ENCODE measurements at places on chromosomes 7 and 10. TPM values are rescaled to one million over a fixed set of nuclear protein-coding genes. Genes with fewer than 3 reads are reported as not detected.

DNA sequence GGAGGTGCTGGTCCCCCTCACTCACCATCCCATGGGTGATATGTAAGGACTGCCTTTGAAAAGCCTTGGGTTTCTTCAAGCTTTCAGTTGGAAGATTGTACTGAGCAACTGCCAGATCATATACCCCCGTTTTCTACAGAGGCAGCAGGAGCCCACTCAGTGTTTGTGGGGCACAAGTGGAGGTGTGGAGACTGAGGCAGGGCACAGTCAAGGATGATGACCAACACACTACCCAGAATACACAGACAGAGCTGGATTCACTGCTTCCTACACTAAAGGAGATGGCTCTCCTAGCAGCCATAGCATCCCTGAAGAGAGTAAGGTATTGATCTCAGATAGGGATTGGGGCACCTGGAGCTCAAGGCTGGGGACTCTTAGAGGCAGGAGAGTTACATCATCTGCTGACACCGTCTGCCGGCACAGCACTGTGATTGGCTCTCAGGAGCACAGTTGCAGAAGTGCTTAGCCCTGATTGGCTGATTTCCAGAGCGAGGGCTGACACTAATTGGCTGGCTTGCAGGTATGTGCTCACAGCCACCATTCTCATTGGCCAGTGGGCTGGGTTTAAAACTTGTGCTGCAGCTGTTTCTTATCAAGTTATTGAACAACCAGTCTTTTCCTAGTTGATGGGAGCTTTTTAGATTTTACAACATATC is 77.9 kb upstream of the PFKP start:
- no peak for DNase-seq

Gene SH3PXD2A
- 32.2 TPM for total RNA-seq

- no peak for DNase-seq
These were observed 75.9 kb upstream of the CABCOCO1 start for GRCh38 chr10:61586829-61587228.

DNA sequence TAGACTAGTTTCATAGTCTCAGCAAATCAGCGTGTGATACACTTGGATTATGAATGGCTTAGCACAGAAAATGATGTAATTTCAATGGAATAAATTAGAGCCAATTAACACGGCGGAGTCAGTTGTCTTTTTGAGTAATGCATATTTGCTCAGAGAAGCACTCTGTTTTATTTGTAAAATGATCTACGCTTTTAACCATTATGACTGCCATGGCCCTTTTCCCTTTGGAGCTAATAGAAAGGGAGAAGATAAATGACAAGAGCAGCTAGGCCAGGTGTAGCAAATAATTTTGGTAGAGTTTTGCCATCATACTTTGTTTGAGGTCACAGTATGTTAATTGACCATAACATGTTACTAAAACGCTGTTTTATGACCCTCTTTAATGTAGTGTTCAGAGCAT is 86.8 kb downstream of the GPR158 start:
- no peak for DNase-seq

DNA sequence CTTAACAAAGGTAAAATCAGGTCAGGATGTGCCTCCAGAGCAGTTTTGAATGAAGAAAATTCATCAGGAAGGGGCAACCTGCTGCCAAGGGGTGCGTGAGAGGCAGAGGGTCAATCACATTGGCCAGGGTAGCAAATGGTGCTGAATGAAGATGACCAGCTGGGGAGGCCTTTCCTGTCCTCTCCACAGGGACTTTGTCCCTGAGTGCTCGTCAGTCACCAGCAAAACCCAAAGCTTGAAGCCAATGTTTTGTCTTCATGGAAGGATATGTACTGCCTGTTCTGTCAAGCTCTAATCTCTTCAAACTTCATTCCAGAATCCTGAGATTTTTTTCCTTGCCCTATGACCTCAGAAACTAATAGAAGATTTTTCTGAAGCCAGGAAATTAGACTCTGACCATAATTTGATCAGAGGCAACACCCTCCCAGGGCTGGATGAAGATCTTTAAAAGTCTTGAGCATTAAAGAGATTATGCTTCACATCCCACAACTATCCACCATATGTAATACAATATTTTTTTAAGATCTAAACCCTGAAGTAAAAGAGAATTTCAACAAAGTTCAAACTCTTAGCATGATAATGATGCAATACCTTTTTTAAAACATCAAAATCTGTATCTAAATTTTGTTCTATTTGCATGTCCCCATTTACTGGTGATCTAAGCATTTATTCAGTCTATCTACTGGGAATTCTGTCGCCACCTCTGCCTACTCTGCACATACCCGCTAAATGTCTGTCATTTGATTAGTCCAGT is 243.0 kb downstream of the SNX13 start:
- no peak for DNase-seq

GRCh38 chr7:79308192-79308591 is 145.3 kb downstream of the MAGI2 start:
- no peak for DNase-seq

Gene UPK3B
- 1.3 TPM for total RNA-seq

DNA sequence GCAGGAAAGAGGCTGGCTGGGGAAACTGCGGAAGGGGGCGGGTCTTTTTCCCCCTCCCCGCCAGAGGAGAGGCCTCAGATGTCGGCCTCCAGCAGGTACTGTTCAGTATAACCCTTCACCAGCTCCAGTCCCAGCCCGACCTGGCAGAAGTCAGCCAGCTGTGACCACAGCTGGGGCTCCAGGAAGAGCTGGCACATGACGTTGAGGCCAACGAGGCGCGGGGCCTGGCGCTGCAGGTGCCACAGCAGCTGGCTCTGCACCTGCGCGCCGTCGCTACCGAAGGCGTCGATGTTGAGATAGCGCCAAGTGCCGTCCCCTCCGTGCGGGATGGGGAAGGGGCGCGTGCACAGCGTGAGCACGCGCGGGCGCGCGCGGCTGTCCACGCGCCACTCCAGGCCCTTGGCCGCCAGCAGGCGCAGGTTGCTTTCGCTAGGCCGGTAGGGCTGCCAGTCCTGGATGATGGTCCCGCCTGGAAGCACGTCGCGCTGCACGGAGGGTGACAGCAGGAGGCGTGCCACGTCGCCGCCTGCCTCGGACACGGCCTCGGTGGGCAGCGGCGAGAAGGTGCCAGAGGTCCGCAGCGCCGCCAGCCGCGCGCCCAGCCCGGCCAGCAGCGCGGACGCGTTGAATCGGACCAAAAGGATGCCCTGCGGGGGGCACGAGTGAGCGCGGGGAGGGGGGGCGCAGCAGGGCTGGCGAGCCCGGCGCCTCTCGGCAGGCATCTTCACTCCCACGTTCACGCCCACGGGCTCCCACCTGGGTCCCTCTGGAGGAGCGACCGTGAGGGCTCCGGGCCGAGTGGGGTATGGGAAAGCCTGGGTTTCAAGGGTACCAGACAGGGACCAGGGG is 6.9 kb upstream of the VGF start:
- DNase-seq, result no peak

DNA sequence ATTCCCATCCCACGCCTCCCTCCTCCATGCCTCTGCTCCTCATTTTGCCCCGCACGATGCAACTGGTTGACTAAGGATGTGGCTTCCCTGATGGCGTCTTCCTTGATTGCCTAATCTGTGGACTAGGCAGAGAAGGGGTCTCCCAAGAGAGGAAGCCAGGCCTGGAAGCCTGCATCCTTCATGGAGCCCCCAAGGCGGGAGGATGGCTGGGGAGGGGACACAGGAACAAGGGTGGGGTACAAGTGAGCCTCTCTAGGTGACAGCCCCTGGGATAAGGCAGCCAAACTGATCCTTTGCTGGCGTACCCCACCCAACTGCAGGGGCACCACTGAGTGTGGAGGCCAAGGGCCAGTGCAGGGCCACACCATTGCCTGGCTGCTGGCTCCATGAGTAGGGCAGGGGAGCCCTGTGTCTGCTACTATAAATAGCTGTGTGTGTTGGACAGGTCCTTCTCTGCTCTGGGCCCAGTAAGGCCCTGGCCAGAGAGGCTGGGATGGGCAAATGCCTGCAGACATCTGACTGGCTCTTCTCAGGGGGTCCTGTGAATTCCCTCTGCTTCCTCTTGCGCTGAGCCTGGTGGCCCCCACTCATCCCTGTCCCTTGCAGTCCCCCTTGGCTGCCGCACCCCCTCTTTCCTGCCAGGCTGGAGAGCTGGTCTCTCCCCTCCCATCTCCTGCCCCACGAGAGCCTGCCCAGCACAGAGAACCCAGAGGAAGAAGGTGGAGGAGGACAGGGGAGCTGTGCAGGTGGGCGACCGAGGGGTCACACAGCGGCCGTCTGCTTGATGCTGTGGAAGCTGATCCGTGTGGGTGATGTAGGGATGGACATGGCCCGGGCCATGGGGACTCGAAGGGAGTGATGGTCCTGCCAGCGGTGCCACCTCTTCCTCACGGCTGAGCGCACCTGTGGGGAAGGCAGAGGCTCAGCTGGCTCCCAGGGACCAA is 29.3 kb downstream of the CRHR2 start:
- DNase-seq, result no peak

Gene CYP2C19
- total RNA-seq, result 0.22 TPM

Gene FGFR2
- total RNA-seq, result 80.7 TPM

DNA sequence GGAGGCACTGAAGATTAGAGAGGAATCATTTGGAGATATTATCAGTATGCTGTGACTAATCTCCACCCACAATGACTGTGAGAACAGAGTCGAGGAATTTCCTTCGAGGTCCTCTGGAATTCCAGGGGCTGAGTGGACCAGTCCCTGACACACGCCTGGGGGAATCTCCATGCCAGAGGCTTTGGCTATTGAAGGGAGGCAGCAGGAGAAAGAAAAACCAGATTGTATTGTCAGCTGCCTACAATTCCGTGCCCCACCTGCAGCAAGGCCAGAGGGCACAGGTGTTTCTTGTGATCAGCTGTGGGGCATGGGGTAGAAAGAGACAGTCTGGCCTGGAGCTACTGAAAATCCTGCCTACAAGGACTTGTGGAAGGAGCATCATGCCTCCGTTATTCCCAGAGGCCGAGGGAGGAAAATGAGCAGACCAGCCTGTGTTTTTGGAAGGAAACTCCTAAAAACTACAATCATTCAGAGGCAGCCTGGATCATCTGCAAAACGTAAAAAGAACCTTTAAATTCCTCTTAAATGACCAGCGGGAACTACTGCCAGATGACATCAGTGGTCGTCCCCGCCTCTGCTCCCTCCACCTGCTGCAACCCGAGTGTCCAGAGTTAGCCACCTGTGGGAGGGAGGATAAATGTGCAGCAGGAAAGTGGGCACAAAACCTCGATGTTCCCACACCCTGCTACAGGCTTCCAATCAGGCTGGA is 25.4 kb upstream of the ANK3 start:
- DNase-seq, result no peak

DNA sequence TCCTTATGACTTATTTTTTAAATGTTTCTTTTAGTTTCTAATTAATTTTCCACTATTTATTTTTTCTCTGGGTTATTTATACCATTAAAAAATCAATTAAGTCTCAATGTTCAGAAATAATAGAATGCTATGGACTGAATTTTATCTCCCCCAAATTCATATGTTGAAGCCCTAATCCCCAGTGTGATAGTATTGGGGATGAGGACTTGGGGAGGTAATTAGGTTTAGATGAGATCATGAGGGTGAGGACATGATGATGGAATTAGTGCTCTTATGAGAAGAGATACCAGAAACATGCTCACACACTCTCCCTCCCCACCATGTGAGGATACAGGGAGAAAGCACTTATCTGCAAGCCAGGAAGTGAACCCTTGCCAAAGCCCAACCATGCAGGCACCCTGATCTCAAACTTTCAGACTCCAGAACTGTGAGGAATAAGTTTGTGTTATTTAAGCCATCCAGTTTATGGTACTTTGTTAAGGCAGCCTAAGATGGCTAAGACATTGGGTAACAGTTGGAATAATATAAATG is 202.6 kb downstream of the MDFIC start:
- DNase-seq, result no peak

Gene ZYX
- total RNA-seq, result 37.2 TPM

- peak; percentile 48 for DNase-seq
These were observed 1.2 kb upstream of the SGCE start for GRCh38 chr7:94656925-94657731.

Gene NUTM2A
- total RNA-seq, result 1.2 TPM

DNA sequence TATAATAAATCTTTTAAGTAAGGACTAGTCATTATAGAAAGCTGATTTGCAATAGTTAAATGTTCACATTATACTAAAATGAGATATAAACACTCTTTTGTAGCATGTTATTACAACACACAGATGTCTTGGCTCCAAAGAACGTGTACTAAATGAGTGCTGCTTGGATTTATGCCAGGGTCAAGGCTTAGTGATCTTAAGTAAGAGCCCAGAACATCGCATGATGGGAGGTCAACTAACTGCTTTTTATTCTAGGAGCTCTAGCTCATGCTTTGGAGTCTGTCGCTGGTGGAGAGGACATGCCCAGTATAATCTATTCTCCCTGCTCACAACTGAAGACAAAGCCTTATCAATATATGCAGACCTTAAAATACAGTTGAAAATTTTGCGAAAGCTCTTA is 315.1 kb downstream of the BBS9 start:
- DNase-seq, result no peak

Gene HABP2
- total RNA-seq, result 0.50 TPM

- no peak for DNase-seq
These were observed 23.6 kb downstream of the DDIT4 start for GRCh38 chr10:72297281-72297804.

Gene CLDN12
- 52.3 TPM for total RNA-seq

Gene ASAH2
- total RNA-seq, result 6.1 TPM

Gene TMEM273
- 10.9 TPM for total RNA-seq

- DNase-seq, result no peak
These were observed 275.2 kb downstream of the POU6F2 start for GRCh38 chr7:39252916-39253315.

Gene RARRES2
- total RNA-seq, result 44.5 TPM

DNA sequence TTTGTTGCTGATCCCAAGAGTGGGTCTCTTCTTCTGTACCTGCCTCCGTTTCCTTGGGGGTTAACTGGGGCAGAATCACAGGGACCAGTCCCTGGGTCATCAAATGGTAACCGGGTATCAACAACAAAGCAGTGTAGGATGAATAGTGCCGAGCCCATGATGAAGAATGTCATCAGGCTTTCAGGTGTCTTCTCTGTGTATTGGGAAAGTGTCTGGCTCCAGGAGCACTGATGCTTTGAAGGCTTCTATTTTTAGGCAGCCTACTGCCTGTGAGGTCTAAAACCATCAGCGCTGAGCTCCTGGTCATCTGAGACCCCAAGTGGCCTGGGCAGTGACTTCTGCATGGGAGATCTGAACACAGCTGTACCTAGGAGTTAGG is 48.2 kb upstream of the SHH start:
- DNase-seq, result no peak

DNA sequence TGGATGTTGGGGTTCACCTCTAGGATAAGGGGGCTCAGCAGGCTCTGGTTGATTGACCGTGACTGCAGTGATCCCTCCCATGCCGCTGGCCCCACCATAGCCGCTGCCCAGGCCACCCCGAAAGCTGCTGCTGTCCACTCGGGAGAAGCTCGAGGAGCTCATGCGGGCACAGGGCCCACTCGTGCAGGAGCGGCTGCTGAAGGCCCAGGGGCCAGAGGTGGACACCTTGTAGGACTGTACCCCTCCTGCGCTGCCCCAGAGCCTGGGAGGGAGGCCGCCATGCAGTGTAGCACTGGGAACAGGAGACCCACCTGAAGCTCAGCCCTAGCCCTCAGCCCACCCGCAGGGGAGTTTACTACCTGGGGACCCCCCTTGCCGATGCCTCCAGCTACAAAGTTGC is 70.0 kb downstream of the CHRM2 start:
- DNase-seq, result no peak

GRCh38 chr7:125033506-125033905 is 103.9 kb upstream of the POT1 start:
- DNase-seq, result peak; percentile 15

GRCh38 chr7:25802057-25802456 is 349.9 kb upstream of the NFE2L3 start:
- no peak for DNase-seq

- no peak for DNase-seq
These were observed 30.0 kb downstream of the SLC26A4 start for GRCh38 chr7:107690611-107691010.

GRCh38 chr7:135714534-135715009 is 13.4 kb downstream of the SLC13A4 start:
- no peak for DNase-seq

Gene ENKUR
- total RNA-seq, result 12.0 TPM
